ENCODE measurements at places on chromosomes 2 and 18.

- no peak for DNase-seq
These were observed 102.5 kb downstream of the FMNL2 start for GRCh38 chr2:152437276-152438108.

DNA sequence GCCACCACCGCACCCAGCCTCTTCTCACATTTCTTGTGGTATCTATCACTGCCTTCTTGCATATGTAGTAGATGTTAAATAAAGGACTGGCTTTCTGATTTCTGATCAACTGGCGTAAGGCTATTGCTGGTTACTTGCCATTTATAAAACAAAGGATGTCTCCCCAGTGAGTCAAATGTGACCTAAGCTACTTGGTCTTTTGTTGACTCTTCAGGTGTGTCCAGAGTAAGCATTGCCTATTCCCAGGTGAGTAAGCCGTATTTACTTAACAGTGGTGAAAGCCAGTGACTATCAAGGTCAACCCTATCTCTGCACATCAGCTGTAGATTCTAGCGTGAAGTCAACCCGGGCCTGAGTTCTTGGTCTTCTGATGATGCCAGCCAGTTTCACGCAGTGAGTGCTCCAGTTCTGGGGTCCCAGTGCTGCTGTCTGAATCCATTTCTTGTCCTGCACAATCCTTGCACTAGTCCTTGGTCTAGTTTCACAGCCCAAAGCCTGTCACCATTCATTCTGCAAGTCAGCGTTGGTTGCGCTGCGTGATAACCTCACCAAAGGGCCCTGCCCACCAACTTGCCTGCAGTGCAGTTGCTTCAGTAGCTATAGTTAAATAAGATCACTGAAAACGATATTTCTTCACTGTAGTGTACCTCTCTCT, 120.2 kb downstream of the GBX2 start:
- no peak for DNase-seq

- DNase-seq = no peak
These were observed 189.3 kb downstream of the ANAPC1 start for GRCh38 chr2:111694700-111695101.

- DNase-seq = no peak
These were observed 86.8 kb downstream of the METTL8 start for GRCh38 chr2:171346723-171347557.

- DNase-seq = no peak
These were observed 814 bp downstream of the FZD7 start for GRCh38 chr2:202034249-202035088.

DNA sequence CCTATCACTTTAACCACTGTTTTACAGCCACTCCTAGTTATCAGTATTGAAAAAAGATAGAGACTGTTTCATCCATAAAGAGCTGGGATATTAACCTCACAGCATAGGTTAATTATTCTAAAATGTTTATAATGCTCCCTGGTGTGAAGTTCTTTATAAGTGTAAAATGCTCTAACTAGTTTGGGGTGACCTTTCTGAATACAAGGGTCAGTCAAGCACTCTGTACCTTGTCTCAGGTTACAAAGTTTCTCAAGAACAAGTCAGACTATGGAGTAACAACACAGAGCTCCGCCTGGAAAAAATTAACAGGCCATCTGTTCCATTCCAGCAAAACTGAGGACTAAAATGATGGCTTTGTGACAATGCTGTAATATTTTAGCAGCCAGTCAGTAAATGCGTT, 107.4 kb downstream of the NOL4 start:
- no peak for DNase-seq

GRCh38 chr2:238847841-238848690, at the start of gene TWIST2:
Gene TWIST2, plus strand, starts transcription at chr2:238848085. Its CDS starts 131 bp downstream, at chr2:238848216.
- no peak for DNase-seq

DNA sequence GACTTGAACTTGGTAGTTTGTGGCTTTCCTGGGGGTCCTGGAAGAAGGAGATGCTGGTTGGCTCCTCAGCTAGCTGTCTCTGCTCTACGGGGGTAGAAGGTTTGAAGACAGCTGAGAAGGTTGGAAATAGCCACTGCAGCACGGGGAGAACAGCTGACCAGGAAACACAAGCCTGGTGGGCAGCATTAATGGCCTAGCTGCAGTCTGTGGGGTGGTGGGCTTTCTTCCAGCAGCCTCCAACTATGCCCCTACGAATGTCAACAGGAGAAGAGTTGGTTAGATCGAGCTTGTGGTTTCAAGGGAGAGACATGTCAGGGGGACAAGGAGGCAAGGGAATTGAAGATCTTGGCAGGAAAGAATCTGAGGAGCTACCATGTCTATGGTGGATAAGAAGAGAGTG, 38.9 kb downstream of the PMAIP1 start:
- DNase-seq = no peak

GRCh38 chr2:216363221-216363620, 9.1 kb downstream of the MARCHF4 start:
- no peak for DNase-seq

DNA sequence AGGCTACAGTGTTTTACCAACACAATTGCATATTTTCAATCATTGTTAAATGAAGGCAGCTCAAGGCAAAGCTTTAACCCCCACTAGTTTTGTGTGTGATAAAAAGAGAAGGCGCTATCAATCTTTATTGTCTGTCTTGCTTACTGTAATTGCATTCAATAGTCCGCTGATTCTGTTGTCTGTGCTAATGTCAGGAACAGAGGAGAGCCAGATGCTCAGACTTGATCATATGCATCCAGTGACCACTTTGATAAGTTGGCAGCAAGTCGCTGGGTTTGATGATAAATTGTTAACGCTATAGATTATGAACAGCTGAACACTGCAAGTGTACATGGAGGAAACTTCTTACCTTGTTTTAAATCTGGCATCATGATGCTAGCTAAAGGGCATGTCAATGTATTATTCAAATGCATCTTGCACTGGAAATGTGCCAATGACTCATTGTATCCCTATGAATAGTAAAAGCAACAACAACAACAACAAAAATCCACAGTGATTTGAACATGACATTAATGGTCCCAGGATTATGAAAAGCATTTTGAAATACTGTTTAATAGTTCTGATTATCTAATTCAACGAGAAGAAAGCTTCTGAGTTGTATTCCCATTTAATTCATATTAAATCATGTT, 423.5 kb upstream of the FANCL start:
- DNase-seq = no peak

- no peak for DNase-seq
These were observed 494.5 kb downstream of the RNF144A start for GRCh38 chr2:7411691-7412090.

GRCh38 chr2:235445116-235445515, 48.7 kb upstream of the AGAP1 start:
- DNase-seq = no peak

DNA sequence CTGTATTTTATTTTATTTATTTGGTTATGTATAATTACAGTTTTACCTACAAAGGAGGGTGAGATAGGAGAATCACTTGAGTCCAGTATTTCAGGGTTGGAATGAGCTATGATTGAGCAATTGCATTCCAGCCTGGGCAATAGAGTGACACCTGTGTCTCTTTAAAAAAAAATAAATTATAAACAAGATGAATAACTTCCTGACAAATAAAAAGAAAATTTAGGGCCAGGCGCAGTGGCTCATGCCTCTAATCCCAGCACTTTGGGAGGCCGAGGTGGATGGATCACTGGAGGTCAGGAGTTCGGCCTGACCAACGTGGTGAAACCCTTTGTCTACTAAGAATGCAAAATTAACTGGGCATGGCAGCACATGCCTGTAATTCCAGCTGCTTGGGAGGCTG, 17.3 kb downstream of the MTA3 start:
- DNase-seq = no peak

DNA sequence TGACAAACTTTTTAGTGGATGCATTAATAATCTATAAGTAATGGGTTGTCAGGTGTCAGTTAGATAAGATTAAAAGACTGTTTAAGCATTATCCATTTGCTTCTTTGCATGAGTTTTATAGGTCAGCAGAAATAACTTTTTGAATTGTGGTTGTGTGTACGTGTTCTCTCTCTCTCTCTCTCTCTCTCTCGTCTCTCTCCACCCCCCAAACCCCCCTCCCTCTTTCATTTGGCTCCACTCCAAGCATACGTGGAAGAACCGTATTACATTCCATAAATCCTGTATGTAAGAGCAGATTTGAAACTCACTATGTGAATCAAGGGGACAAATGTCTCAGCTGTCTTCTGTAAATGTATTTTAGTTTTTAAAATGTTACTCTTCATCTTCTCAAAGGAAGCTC, 120.2 kb downstream of the MEIS1 start:
- DNase-seq = no peak

DNA sequence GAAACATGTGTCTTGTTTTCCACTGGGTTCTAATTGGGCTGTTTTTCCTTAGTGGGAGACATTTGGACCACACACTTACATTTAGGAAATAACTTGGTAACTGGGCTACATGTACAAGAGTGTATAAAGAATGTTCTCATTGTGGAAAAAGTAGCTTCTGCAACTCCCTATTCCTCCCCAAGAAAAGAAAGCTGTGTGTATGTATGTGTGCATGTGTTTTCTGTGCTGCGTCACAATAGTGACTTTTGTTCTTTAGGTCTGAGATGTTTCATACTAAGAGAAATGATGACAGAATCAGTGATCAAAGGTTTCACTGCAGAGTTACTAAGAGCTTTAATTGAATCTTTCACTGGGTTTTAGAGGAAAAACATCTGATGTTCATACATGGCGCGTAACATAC, 82.7 kb downstream of the TANC1 start:
- no peak for DNase-seq

DNA sequence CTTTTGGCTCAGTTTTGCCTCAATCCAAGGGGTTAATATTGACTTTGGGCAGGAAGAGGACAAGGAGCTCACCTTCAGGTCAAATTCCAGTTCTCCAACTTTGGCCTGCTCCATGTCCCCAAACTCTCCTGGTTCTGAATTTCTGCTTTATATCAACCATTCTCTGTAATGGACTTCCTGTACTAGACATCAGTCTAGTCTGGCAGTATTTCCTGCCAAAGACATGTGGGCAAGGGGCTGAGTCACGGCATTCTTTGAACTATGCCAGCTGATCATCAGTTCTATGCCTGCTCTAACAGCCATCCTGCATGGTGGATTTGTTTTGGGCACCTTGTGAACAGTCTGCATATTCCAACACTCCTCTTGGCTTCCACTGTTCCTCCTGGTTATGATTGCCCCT, 199.4 kb downstream of the ZEB2 start:
- DNase-seq = no peak

GRCh38 chr2:2472881-2473280, 141.8 kb upstream of the MYT1L start:
- no peak for DNase-seq

DNA sequence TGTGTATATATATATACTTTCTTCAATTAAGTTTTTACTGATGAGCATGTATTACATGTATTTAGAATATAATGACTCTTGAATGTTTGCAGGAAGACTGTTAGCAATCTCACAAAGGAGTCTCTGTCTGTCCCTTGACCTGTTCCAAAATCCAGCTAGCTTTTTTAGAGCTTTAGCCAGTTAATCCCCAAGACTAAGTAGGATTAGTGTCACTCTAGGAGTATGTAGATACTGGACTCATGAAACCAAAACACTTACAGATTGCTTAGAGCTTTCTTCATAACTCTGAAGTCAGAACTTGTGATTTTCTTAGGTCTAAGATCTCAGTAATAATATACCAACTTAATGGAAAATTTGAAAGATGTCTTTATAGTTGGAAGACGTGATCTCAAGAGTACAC, 2.2 kb downstream of the UBXN4 start:
- no peak for DNase-seq

GRCh38 chr2:176526995-176527901, 258.0 kb downstream of the MTX2 start:
- DNase-seq = no peak

DNA sequence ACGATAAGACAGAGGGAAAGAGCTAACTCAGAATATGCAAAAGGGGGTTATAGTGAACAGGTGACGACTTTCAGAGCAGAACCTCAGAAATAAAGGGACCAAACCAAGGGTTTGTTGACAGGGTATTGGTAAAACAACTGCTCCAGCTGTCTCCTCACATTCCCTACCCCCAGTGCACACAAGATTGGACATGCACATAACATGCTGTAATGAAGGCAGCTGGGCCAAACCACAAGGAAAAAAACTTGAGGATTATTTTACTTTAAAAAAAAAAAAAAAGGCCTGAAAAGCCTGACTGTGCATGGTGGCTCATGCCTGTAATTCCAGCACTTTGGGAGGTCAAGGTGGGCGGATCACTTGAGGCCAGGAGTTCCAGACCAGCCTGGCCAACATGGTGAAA, 3.5 kb downstream of the RBM43 start:
- no peak for DNase-seq

- no peak for DNase-seq
These were observed 21.7 kb upstream of the CTAGE1 start for GRCh38 chr18:22439447-22439846.

DNA sequence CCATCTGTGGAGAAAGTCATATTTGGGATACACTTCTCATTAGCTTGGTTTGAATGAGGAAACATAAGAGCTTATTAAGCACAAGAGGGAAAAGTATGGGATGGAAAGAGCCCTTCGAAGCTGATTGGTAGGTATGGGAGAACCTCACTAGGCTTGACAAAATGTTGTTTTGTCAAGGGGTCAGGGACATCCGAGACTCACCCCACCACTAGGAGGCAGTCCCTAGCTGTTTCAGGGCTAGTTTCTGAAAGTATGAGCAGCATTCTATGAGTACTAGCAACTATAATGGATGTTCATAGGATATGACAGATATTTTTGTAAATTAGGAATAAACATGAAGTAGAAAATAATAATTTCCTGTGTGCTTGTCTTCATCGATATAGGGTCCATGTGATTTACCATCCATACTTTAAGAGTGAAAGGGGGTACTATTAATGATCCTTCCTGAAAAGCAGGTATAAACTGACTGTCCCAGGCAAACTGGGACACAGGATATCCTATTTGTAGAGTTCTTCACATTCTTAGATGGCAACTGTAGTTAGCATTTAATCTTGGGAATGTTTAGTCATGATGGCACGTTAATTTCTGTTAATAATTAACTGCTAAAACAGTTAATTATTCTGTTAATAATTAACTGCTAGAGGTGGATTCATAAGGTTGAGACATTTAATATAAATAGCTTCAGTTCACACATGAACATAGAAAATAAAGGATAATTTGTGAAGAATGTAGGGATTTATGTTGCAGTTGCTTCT, 28.4 kb downstream of the OTX1 start:
- no peak for DNase-seq

GRCh38 chr18:79543861-79544385, 135.7 kb upstream of the CTDP1 start:
- no peak for DNase-seq

DNA sequence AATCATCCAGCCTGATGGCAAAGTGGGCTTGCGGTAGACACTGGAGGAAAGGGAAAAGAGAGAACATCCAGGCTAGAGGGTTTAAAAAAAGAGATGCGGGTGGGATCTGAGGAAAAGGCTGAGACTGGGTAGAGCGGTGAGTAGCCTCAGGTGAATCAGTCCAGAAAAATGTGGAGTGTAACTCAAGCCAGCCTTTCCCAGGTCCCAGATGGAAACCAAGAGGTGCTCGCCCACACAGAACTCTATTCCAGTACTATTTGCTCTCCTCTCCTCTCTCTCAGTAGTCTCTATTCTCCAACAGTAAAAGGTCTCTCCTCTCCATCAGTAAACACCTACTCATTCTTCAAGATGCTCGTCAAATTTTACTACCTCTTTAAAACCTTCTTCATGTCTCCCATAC, 38.3 kb upstream of the NRP2 start:
- DNase-seq = no peak
